ENCODE measurements at places on chromosomes 16 and 17.

DNA sequence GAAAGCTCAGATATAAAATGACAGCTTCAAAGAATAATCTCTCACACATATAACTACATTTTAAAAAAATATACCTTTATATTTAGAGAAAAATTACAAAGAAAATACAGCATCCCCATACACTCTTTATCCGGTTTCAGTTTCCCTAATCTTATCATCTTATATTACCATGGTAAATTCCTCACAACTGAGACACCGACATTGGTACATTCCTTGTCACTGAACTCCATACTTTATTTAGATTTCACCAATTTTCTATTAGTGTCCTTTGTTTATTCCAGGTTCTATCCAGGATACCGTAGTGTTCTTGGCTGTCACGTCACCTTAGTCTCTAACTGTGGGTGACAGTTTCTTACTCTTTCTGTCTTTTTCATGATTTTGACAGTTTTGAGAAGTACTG is 22.0 kb upstream of the ABCA10 start:
- DNase-seq = peak; percentile 58

- DNase-seq = no peak
Measured at GRCh38 chr16:17313793-17314547, 156.8 kb downstream of the XYLT1 start.

GRCh38 chr16:69225121-69225520 is 38.2 kb downstream of the SNTB2 start:
- DNase-seq = no peak

DNA sequence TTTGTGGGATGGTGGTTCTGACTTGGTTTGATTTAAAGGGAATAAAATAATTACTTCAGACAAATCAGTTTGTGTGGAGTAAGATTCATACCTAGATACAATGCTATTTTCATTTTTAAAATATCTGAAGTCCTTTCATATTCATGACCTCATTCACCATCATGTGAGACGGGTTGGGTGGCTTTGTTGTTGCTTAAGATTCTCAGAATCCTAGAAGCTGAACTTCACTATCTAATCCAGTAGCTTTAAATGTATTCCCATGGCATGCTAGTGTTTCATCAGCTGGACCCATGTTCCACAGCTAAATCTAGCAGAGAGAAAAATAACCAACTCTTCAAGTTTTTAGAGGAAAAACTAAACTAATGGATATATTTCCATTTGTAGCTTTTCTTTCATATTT is 2.7 kb upstream of the AMFR start:
- DNase-seq = peak; percentile 57

GRCh38 chr16:65281586-65281985 is 159.7 kb upstream of the CDH11 start:
- no peak for DNase-seq

- no peak for DNase-seq
Measured at GRCh38 chr16:48295488-48296281, 48.3 kb upstream of the ABCC11 start.

- no peak for DNase-seq
Measured at GRCh38 chr17:17093764-17094163, 51.5 kb downstream of the MPRIP start.
